ENCODE measurements at places on chromosomes 11 and 22.

DNA sequence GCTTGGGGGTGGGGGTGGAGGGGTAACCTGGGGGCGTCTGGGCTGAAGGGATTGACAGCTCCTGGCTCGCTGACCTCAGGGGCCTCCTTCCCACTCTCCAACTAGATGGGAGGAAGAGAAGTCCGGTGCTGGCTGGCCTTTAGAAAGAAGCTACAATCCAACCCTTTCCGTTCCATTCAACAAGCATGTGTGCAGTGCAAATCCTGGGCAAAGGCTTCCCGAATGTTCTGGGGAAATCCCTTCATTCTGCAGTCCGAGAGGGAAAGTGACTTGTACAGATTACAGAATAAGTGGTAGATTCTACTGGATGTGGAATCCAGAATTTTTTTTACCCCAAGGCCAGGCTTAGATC is 149.9 kb downstream of the FEZ1 start:
- DNase-seq, result no peak

GRCh38 chr11:75677909-75678308 is 9.1 kb upstream of the MAP6 start:
- DNase-seq, result no peak

- DNase-seq, result no peak
Observed at GRCh38 chr11:75152090-75152489, 1.2 kb downstream of the SLCO2B1 start.

DNA sequence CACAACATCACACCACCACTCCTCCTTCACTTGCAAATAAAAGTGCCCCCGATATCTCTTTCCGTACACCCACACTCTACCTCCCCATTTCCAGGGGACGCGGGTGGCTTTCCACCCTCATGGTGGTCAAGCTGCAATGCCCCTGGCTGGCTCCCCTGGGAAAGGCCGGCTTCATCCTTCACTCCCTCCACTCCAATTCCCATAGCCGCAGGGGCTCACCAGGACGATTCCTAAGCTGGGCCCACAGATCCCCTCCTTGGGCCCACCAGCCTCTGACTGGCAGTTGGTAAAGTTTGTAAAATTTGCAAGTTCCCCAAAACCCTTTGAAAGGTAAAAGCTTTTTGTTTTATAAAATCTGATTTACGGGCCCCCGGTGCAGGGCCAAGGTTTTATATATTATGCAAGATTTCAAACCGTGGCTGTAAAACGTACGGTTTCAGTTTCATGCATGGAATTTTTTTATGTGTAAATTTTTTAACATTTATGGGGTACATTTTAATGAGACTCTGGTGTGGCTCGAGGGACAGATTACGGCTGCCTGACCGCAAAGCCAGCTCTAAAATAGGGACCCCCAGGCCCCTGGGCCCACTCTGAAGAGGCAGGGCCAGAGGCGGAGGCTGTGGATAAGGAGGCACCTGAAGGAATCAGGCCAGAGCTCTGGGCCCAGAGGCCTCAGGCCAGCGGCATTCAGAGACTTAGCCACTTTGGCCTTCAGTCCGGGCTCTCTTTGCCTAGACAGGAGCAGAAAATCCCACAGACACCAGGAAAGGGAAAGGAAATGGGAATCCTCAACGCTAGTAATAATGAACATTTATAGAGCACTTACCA is 106.5 kb downstream of the FEZ1 start:
- no peak for DNase-seq
